Fibroblast of villous mesenchyme (primary cell): ENCODE measurements at places on chromosomes 2 and 18. TPM values are rescaled to one million over a fixed set of nuclear protein-coding genes. Genes with fewer than 3 reads are reported as not detected.

GRCh38 chr2:174332217-174332963, 2.4 kb upstream of the SP9 start:
- no peak for DNase-seq

DNA sequence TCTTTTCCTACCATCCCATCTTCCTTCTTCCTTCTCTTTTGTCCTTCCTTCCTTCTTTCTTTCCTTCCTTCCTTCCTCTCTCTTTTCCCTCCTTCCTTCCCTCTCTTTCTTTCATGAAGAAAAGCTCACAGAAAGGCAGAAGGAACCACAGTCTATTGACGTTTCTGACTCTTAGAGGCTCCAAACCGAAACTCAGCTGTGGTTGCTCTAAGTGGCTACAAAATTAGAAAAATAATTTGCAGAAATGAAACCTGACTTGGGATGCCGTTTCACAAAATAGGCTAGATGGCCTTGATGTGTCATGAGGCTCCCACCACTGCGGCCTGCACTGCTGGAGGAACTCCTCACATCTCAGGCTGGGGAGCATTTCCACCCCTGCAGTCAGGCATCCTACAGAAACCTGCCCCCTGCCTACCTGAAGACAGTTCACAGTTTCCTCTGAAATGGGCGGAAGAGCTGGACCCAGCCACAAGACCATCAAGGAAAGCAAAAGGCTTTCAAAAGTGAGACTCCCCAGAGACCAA, 165.6 kb downstream of the SMAD7 start:
- no peak for DNase-seq

GRCh38 chr18:79519751-79520477, 124.2 kb downstream of the NFATC1 start:
- DNase-seq, result peak; percentile 41

ZAP70 gene
- total RNA-seq, result not detected in 2 replicates

CAMKMT gene
- 8.7 and 9.9 TPM in 2 replicates for total RNA-seq

GRCh38 chr18:25262920-25263319, 89.0 kb downstream of the ZNF521 start:
- DNase-seq, result no peak
